ENCODE measurements at places on chromosomes 16 and 17.

DNA sequence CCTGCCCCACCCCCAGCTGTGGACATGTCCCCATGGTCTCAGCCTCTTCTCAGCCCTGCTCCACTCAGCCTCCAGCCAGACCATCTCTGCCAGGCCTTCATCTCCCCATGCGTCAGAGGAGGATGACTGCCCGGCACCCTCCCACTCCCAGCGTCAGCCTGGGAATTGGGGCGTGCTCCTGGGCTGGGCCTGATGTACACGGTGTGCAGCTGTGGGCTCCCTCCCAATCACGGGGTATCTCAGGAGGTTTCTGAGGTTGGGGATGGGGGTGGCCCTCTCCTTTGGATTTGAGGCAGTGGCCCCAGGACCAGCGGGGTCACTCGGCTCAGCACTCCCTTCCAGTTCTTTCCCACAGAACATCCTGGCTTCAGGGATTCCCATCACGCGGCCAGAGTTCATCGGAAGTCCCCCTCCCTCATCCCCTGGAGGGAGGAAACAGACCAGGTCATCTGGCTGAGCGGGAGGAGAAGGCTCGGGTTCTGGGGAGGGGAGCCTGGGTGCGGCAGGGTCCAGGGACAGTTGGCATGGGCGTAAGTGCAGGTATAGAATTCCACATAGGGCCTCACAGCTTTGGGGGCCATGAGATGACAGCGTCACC lies 36.9 kb downstream of the SOCS3 start:
- peak; percentile 43 for DNase-seq

DNA sequence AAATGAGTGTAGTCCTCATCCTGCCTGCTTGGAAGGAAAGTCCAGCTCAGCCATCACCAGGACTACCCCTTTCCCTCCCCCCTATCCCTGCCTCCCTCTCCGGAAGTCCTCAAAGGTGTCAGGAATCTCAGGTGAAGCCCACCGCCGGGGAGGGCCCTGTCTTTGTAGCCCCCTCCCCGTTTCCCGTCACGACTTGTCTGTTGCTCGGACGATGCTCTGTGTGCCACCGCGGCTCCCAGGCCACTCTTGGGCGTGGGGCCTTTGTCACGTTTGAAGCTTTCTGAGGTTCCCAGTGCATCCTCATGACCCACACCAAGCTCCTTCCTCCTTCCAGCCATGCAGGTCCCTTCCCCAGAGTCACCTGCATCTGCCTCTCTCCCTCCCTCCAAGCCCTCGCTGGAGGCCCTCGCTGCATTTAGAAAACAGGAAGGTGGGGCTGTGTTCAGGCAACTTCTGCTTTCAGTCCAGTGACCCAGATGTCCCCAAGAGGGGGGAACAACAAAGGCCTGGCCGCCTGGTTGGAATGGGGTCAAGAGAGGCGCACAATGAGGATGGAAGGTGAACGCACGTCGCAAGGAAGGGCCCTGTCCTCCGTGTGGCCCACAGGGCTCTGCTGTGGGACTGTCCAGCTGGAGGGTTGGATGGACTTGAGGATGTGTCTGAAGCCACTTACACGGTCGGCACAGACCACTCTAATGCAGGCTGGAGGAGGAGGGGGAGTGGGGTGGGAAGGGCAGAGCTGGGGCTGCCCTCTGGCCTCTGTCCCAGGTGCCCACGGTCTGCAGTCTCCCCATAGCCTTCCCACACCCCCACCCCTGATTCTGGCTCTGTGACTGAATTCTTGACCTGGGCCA lies 59.9 kb downstream of the OR1D5 start:
- no peak for DNase-seq

DNA sequence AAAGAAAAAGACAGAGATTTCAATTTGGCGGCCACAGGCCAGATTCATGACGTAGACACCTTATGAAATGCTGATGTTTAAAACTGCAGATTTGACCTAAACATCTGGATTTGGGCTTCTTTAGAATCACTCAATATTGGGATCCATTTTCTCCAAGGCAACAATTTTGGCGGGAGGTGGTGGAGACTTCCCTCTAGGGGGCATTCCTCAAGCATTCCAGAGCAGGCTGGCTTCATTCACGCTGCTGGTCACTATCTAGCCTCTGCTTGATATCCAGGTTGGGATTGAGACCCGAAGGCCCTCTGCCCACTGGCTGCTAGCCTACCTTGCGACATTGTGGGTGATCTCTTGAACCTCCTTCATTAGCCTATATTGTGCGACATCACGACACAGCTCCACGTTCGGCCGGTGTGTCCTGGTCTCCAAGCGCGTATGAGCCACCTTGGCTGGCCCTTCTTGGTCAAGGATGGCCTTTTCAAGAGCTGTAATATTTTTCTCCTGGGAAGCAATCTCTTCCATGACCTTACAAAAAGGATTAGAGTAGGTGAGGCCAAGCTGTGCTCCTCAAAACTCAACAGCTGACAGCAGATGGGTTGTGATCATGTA lies 24.5 kb downstream of the FBXO39 start:
- DNase-seq: no peak

- DNase-seq: no peak
These were observed 6.4 kb upstream of the CD300LD start for GRCh38 chr17:74598346-74599022.

DNA sequence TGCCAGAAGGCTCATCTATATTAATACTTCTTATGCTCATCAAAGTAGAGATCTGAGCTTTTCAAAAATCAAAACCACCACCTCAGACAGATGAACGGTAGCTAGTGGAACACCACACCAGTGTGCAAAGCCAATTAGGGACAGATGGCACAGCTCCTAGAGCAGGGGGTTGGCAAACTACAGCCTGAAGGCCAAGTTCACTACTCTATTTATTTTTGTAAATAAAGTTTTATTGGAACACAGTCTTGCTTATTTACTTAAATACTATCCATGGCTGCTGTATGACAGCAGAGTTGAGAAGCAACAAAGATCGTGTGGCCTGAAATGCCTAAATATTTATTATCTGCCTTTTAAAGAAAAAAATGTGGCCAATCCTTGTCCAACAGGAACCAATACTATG lies 56.8 kb downstream of the AMFR start:
- DNase-seq: no peak

GRCh38 chr17:13462146-13462545 lies 139.6 kb downstream of the HS3ST3A1 start:
- peak; percentile 16 for DNase-seq

- DNase-seq: peak; percentile 46
These were observed 543 bp downstream of the TXNDC11 start for GRCh38 chr16:11742093-11742535.

GRCh38 chr17:46063241-46063640 lies 64.2 kb downstream of the STH start:
- DNase-seq: peak; percentile 94

- DNase-seq: peak; percentile 38
These were observed 11.4 kb downstream of the SLC13A5 start for GRCh38 chr17:6701719-6702118.

GRCh38 chr16:23283571-23283970 lies 18.5 kb upstream of the SCNN1B start:
- DNase-seq: no peak

DNA sequence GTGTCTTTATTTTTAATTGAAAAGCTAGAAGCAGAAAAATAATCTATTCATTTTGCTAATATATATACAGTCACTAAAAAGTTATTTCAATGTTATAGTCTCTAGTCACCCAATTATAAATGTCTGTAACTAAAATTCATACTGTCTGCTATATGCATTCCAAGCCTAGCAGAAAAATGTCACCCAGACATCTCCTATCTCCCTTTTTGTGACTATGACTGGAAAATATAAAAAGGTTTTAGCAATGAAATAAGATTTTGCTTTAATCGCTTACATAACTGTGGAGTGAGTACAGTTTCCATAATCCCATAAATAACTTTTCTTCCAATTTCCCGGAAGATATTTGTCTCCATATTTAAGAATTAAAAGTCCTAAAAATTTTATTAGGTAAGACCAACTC lies 88.6 kb downstream of the BRIP1 start:
- no peak for DNase-seq

- no peak for DNase-seq
These were observed 4.4 kb downstream of the TMEM204 start for GRCh38 chr16:1537763-1538289.

DNA sequence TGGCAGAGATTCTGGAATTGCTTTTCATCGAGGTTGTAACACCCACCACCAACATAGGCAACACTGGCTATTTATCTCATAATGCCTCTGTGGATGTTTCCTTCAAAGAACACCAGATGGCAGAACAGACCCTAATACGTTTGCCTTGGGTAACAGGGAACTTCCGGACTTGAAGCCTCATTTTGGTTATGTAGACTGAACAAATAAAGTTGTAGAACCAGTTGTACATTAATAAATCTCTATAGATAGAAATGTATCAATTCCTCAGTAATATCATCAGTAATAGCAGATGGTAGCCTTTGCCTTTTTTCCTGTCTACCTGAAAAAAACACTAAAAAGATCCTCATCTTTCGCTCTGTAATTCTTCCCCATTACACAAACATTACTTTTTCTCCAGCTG lies 25.9 kb upstream of the APOH start:
- peak; percentile 88 for DNase-seq

DNA sequence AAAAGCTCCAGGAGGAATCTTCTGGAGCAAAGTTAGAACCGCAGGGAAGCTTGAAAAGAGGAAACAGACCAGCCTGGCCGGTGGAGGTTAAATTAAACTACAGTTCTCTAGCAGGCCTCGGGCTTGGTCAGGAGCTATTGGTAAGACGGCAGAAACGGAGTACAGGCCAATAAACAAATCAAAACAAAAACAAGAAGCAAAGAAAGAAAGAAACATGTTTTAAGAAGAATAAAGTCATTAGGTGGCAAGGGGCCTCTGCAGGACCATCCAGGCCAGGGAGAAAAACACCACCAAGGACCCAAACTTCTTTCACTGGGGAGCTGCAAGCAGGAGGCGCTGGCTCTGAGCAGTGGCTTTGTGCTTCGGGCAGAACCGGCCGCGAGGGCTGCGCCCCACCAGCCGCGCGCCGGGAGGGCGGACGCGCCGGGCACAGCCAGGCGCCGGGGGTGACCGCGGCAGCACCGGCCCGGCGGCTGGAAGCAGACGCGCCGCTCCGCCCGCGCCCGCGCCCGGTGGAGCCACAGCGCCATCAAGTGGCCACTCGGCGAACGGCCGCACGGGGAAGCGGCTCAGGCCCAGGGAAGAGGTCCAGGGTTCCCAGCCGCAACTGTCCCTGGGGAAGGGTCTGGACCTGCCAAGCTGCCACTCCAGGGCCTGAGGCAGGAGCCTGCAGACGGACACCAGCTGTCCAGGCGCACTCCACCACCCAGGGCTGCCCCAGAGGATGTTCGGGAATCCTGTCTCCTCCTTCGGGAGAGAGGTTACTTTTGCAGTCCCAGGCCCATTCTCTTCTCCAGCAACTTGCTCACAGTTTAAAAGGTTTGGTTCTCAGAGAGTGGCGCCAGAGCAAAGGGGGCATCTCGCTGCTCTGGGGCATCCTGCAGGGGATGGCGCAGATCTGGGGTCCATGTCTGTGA lies 419.4 kb downstream of the SOX9 start:
- peak; percentile 89 for DNase-seq

GRCh38 chr16:15502041-15502725 lies 67.8 kb downstream of the BMERB1 start:
- peak; percentile 93 for DNase-seq

DNA sequence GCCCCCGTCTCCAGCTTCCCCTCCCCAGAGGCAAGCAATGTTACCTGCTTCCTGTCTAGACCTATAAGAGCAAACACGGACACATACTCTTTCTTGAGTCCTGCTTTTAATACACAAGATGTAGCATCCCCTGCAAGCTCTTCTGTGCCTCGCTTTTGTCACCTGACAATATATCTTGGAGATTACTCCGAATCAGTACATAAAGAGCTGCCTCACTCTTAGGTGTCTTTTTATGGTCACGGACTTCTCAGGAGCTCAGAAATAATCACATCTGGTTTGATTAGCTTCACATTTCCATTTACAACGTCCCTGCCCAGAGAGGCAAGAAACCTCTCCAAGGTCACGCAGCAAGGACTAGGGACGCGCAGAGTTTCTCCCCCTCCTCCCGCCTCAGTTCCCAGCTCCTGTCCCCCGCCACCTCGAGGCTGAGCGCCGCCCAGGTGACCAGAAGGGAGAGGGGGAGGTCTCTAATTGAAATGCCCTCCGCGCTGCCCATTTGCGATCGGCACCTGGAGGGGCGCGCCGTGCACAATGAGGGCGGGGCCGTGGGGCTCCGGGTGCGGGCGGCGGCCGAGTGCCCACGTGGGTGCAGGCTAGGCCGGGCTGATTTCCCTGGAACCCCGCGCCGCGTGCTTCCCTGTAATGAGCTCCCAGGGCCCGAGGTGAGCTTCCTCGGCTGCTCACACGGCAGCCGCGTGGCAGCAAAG lies 13.8 kb upstream of the SEZ6 start:
- DNase-seq: no peak

- DNase-seq: no peak
These were observed 226.1 kb downstream of the C16orf78 start for GRCh38 chr16:49599704-49600103.

- DNase-seq: no peak
These were observed 61.1 kb upstream of the VPS4A start for GRCh38 chr16:69250081-69250480.

DNA sequence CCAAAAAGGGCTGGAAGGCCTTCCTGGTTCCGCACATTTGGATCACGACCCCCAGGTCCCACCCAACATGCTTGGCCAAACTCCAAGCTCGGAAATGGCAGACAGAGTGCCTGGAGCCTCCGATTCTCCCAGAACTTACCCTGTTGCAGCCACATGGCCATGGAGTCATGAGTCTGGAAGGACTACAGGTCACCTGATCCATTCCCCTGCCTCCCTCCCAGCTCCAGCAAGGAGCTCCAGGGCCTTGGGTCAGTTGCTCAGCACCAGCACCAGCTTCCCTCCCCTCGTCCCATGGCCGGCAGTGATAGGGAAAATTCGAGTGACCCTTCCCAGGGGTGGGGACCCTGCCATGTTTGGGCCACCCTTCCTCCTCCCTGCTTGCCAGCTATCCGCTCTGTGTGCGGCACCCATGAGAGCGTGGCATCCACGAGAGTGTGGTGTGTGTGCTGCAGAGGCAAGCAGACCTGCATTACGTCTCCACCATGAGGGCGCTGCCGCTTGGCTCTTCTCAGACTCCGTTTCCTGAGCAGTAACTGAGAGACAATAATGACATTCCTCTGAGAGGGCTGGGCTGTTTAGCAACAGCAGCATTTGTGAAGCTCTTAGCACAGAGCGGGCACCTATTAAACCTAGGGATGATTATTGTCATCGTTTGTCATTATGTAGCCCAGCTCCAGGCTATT lies 21.3 kb upstream of the RPL38 start:
- DNase-seq: no peak

DNA sequence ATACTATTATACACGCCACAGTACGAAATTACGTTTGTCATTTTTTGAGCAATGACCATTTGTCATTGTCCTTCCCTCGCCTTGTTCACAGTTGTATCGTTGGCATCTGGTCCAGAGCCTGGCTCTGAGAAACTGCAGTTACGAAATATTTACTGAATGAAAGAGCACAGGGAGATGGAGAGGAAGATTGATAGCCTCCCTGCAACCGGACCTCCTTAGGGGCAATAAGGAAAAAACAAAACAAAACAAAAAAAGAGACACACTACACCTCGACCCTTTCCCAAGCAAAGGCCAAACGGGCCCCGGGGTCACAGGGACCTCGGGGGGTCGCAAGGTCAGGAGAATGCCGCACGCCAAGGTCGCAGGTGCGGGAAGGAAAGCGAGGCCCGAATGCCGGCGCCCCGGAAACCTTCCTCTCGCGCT lies 857 bp downstream of the GOT2 start:
- DNase-seq: peak; percentile 20

Data from ELR (cell line).